ENCODE measurements at places on chromosomes 11 and 22. TPM values are rescaled to one million over a fixed set of nuclear protein-coding genes. Genes with fewer than 3 reads are reported as not detected.

Gene YPEL4
- 1.5 TPM for total RNA-seq

Gene DBX1
- not detected for total RNA-seq

DNA sequence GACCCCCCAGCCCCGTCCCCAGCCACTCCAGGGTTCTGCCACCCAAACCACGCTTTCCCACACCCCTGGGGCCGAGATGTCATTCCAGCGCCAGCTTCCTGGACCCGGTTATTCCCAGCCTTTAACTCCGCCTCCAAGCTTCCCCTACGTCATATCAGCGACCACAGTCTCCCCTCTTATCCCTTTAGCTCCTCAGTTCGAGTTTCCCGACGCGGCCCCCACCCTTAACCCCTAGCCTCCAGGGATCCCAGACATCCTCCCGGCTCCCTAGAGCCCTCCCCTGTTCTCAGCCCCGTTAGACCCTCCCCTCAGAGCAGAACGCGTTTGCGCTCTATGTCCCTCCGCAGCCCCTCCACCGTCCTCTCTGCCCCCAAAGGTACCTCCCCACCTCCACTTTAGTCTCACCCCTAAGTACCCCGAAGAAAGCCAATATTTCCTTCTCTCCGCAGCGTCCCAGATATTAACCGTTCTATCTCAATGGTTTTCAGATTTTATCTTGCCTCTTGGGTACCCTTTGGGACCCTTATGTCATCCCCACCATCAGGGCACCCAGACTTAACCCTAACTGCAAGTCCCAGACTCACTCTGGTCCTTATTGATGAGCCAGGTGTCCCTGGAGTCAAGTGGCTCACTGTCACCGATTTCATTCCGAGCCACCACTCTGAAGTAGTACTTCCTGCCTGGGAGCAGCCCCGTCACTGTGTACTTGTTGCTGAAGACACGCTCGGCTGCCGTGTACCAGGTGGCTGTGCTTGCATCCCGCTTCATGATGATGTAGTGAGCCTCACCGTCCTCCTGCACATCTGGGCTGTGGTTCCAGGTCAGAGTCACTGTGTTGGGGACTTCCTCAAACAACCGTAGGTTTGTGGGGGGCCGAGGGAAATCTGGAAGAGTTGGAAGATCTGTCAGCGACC is 8.0 kb downstream of the TMEM86A start:
- peak; percentile 77 for ATAC-seq

DNA sequence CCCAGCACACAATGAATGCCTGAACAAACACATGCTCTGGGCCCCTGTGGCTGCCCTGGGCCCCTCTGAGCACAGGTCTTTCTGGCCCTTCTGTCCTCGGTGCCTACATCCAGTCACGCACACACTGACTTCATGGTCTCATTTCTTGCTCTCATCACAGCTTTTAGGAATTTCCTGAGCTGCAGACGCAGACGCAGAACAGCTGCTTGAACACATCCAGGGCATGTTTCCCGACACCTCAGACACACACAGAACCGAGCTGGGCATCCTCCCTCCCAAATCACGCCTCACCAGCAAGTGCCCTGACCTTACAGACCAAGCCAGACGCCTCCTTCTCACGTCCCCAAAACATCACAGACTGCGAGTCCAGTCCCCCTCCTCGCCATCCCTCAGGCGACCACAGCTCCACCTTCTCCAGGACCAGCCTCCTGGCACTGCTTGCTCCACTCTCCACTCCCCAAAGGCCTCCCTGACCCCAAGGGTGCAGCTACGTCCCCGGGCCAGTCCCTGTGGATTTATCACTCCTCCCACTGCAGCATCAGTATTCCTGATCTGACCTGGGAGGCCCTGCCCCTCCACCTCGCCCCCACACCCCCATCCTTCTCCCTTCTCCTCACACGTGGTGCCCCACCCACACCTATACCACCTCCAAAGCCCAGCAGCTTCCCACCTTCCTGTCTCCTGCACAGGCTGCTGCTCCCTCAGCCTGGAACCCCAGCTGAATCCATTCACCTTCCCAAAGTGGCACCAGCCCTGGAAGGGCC is 12.9 kb downstream of the SIRT3 start:
- no peak for ATAC-seq
